ENCODE measurements at places on chromosomes 7 and 10.
A peak's percentile ranks its signal among the peaks of the same experiment; 100 is the strongest.

- no peak for DNase-seq
Measured at GRCh38 chr7:156465186-156465585, 175.4 kb upstream of the RNF32 start.

- DNase-seq: no peak
Measured at GRCh38 chr7:131861620-131862346, 305.4 kb upstream of the PODXL start.

GRCh38 chr10:3435671-3436070, 263.1 kb upstream of the PITRM1 start:
- no peak for DNase-seq

GRCh38 chr7:46745707-46746090, 824.6 kb upstream of the IGFBP3 start:
- no peak for DNase-seq

GRCh38 chr7:32583791-32584190, 88.5 kb downstream of the AVL9 start:
- no peak for DNase-seq

DNA sequence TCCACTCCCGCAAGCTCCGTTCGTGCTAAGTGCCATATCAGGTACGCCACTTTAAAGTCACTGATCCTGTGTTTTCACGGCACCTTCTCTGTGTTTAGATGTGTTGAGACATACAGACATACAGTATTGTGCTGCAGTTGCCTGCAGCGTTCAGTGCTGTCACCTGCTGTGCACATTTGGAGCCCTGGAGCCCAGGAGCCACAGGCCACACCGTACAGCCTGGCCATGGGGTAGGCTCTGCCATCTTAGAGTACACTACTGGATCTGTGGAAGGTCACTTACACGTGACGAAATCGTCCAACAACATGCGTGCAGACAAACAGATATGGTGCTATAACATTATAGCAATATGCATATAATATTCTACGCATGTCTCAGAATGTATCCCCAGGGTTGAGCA, 111.3 kb downstream of the ELFN1 start:
- no peak for DNase-seq

GRCh38 chr10:89197473-89197872, 9.6 kb downstream of the CH25H start:
- DNase-seq: no peak

DNA sequence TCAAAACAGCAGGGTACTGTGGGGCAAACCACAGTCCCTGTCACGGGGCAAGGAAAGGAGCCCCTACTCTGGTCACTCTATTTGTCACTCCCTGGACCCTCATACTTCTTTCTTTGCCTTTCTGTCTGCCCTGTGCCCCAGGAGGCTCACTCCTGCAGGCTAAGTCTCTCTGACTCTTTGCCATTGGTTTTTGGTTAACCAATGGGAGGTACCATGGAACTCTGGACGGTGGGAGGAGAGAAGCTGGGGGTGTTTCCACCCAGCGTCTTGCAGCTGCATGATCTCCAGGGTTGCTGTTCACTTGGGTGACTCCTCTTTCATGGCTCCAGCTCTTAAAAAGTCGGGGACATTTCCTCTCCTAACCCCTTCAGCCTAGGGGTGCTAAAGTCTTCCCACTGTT, 15.4 kb upstream of the EIF5AL1 start:
- no peak for DNase-seq

GRCh38 chr7:67343572-67343971, 346.9 kb downstream of the TYW1 start:
- peak; percentile 63 for DNase-seq

GRCh38 chr10:68543004-68543918, 15.9 kb upstream of the SLC25A16 start:
- DNase-seq: no peak

- no peak for DNase-seq
Measured at GRCh38 chr10:98676895-98677294, 230.2 kb upstream of the HPS1 start.

- DNase-seq: no peak
Measured at GRCh38 chr7:88218429-88218745, 1.5 kb downstream of the SRI start.

DNA sequence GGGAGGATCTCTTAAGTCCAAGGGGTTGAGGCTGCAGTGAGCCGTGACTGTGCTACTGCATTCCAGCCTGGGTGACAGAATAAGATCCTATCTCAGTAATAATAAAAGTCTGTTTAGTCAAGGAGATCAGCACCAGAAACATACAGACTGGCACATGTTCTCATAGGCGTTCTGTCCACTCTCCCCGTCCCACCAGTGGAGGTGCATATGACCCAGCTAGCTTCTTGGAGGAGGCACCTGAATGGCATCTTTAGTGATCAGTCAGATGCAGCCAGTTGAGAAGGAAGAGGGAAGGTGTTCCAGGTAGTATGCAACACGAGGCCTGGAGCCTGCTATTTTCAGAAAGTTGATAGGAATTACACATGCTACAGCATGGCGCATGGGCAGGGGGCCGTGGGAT, 45.3 kb upstream of the SVIL start:
- DNase-seq: no peak

- DNase-seq: no peak
Measured at GRCh38 chr10:79187121-79187940, 118.6 kb downstream of the ZMIZ1 start.

GRCh38 chr10:87578842-87579401, 74.2 kb downstream of the MINPP1 start:
- no peak for DNase-seq

- peak; percentile 5 for DNase-seq
Measured at GRCh38 chr10:91856637-91857036, 52.6 kb downstream of the FGFBP3 start.

GRCh38 chr10:61742812-61743211, 80.1 kb downstream of the CABCOCO1 start:
- DNase-seq: no peak

DNA sequence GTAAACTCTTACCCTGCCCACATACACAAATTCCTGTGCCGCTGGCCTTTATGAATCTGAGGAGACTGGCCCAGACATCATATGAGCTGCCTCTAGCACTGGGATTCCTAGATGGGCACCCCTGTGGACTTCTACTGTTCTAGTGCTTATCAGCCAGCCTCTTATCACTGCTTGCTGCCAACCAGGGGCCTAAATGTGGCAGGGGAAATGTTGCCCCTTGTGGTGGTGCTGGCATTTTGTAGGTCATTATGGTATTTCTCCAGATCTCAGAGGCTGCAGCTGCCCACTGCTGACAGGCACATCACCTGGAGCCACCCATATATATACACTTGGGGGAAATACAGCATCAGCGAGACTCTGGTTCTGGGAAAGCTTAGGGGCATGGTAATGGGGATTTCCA, 5.4 kb downstream of the SFR1 start:
- DNase-seq: peak; percentile 56

DNA sequence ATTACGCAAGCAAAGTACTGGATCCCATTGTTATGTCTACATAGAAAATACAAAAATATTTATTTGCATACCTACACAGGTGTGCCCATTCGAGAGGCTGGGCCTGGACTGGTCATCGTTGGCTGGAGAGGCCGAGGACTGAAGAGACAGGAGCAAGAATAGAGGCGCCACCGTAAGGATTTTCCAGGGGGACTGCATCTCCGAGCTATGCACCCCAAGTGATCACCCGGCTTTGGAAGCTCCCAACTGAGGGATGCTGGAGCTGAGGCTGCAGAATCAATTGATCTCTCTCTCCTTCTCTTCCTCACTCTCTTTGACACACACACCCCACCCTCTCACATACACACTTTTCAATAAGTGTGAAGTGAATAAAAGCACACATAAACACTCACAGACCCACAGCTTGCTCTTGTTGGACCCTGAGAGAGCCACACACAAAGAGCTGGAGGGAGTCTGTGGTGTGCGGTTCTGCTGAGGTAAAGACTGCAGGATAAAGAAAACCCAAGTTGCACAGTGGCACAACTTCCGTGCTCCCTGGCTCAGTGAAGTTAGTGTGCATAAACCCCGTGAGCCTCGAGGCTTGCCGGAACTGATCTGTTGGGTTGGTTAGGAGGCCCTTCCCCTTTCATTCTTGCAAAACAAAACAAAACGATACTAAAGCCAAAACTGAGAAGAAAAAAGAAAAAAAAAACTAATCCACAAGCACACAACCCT, at the start of gene AOAH:
Gene AOAH, minus strand, starts transcription at position 544 of the 714 bp plus-strand sequence. Its CDS starts 346 bp downstream, at position 198.
- DNase-seq: no peak

DNA sequence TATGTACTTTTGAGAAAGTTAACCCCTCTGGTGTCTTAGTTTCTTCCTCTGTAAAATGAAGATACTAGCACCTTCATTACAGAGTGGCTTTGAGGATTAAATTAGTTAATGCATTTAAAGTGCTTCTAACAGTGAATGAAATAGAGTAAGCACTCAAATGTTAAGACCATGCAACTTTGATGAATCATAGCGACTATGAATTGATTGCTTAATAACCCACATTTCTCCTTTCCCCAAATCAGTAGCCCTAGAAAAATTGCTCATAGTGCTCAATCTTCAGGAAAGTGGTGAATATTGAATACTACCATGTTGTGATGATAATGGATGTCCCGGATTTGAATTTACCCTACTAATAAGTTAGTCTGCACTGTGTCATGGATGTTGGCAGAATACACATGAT, 48.1 kb downstream of the CD36 start:
- DNase-seq: no peak

- no peak for DNase-seq
Measured at GRCh38 chr7:151023232-151023631, 1.1 kb downstream of the ATG9B start.

- DNase-seq: no peak
Measured at GRCh38 chr10:63123727-63124362, 9.3 kb upstream of the NRBF2 start.

- DNase-seq: no peak
Measured at GRCh38 chr7:137593115-137593711, 249.7 kb upstream of the PTN start.

GRCh38 chr7:90933041-90933440, 331.2 kb upstream of the FZD1 start:
- no peak for DNase-seq

GRCh38 chr7:80110376-80110775, 24.3 kb upstream of the GNAI1 start:
- DNase-seq: no peak

GRCh38 chr10:118007773-118008172, 39.0 kb downstream of the RAB11FIP2 start:
- no peak for DNase-seq

DNA sequence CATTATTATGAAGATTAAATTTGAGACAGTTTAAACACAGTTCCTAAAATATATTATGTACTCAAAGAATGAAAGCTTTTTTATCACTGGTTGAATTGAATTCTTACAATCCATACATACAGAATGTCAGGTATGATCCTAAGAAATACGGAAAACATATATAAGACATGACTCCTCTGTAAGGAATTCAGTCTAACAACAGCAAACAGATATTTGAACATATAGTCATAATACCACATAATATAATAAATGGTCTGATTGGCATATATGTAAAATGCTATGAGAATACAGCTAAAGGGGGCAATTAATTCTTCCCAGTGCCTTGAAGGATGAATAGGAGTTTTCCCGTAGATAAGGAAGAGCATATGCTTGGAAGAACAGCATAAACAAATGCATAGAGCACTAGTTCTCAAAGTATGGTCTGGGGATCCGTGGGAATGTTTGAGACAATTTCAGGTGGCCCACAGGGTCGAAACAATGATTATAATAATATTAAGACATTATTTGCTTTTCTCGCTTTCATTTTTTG, 10.6 kb upstream of the ARID5B start:
- DNase-seq: no peak

DNA sequence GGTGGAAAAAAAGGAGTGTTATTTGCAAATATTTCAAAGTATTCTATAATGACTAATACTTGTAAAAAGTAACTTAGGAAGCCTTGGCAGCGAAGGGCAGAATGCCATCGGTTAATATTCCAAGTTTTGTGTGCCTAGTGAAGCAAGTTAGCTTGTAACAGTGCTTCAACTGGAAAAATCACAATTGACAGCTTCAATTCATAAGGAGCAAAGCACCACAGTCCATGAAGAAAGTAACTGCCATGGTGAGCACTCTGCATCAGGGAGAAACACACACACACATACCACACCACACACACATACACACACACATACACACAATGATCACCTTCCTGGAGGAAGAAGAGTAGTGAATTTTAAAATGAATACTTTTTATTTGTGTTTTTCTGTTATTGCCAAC, 298.3 kb downstream of the CNTNAP2 start:
- no peak for DNase-seq

DNA sequence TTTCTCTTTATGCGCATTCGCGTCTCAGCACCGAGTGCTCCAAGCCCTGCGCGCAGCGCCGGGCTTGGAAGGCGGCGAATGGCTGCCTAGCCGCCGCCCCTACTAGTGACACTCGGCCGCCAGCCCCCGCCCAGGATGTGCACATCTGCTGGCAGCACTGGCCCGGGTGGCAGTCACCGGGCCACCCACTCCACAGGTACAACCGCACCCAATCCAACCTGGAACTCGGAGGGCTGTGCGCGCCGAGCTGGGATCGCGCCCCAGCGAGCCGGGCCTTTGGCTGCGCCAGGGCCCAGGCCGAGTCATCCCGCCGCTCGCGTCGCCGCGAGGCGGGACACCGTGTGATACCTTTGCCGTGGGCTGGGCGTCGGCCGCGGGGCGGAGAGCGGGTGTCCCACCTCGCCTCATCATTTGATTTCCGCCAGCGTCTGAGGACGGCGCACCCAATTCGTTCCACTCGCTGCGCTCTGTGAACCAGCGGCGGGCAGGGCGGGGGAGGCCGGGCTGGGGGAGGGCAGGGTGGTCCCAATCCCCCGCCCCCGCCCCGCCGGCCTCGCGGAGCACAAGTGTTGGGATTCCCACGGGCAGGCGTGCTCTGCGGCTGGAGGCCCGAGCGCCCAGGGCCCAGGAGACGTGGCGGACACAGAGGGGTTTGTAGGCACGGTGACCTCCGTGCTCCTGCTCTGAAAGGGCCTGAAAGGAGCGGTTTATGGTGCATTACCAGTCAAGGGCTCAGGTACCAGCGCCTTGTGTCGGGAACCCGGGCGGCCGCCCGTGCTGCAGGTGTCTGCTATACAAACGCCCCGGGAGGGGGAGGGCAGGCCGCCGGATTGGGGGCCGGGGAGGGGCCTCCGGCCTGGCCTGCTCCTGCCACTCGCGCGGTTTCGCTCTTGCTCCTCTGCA, 17.8 kb upstream of the PTF1A start:
- no peak for DNase-seq

GRCh38 chr10:55966101-55966500, 395.0 kb downstream of the ZWINT start:
- DNase-seq: no peak

GRCh38 chr10:100020886-100021253, 11.1 kb upstream of the DNMBP start:
- DNase-seq: peak; percentile 86

All from NCI-H146 (cell line).